ENCODE measurements at places on chromosomes 3 and 15.

GRCh38 chr3:69130689-69131088, 8.3 kb upstream of the LMOD3 start:
- DNase-seq: no peak

- no peak for DNase-seq
Measured at GRCh38 chr3:27194861-27195483, 174.2 kb downstream of the NEK10 start.

DNA sequence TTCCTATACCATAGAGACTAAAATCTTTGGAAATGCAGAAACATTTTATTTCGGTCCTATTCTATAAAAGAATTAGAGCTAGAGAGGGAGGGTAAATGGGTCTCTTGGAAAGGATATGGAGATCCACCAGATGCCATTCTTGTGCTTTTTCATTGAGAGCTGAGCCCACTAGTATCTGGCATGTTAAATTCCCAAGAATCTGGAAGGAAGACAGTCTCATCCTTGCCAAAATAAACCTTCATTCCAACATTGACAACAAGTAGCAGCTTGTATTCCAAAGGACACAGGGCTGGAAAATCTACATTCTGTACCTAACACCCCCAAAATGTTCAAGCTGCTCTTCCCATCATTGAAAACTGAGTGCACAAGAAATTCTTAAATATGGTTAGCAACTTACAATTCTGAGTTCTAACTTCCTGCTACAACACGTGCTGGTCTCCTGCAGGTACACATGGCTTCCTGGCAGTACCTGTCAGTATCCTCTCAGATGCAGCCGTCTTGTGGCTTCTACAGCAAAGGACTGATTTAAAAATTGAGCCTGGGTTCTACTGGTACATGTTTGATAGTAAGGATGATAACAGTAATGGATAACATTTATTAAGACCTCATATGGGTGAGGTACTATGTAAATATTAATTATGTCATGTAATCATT, 348.1 kb downstream of the SV2B start:
- DNase-seq: no peak

DNA sequence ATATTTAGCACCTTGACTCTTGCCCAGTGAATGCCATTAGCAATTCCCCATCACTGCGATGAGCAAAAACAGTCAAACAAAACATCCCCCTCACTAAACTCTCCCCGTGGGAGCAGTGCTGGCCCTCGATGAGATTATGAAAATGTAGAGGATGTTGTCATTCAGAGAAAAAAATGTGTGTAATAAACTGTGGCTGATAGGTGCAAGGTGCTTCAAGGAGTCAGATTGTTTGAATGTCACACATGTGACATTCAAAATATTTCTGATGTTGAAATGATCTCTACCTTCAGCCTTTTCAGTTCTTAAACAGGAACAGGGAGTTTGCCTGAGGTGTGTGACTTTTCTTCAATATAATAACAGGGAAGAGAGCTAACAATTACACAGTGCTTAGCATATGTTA, 281.8 kb upstream of the TRIM42 start:
- no peak for DNase-seq

GRCh38 chr15:87660251-87661129, 596.0 kb downstream of the NTRK3 start:
- DNase-seq: no peak

- DNase-seq: no peak
Measured at GRCh38 chr3:144791034-144791433, 819.4 kb downstream of the DIPK2A start.

- DNase-seq: no peak
Measured at GRCh38 chr3:58588030-58588614, 10.9 kb upstream of the FAM107A start.

- no peak for DNase-seq
Measured at GRCh38 chr15:59993950-59994401, 10.1 kb upstream of the FOXB1 start.

- peak; percentile 1 for DNase-seq
Measured at GRCh38 chr3:10778492-10779292, 37.3 kb upstream of the SLC6A11 start.

- no peak for DNase-seq
Measured at GRCh38 chr3:162134571-162134970, 638.0 kb downstream of the OTOL1 start.

- no peak for DNase-seq
Measured at GRCh38 chr15:47961401-47962090, 159.2 kb upstream of the SLC24A5 start.

- DNase-seq: no peak
Measured at GRCh38 chr3:101362406-101362805, 42.0 kb upstream of the IMPG2 start.

GRCh38 chr3:73674280-73674679, 49.5 kb upstream of the PDZRN3 start:
- no peak for DNase-seq

DNA sequence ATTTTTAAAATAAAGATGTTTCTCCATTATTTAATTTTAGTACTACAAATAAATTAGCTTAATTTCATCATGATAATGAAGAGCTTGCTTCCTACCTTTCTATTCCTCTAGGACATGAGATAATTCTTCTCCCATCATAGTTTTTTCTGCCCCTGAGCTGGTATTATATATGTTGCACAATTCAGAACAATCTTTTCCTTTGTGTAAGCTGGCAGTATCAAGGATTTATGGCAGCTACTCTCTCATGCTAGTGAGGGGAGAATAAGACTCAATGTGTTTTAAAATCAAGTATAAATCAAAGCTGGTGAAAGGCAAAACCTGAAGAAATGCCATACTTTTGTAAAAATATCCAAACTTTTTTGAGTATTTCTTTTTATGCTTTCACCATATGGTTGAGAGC, 1405.3 kb downstream of the SI start:
- no peak for DNase-seq

Data from central memory CD8-positive, alpha-beta T cell (primary cell).